ENCODE measurements at places on chromosomes 2 and 18.

GRCh38 chr2:158239271-158239670, 137.6 kb downstream of the UPP2 start:
- no peak for DNase-seq

DNA sequence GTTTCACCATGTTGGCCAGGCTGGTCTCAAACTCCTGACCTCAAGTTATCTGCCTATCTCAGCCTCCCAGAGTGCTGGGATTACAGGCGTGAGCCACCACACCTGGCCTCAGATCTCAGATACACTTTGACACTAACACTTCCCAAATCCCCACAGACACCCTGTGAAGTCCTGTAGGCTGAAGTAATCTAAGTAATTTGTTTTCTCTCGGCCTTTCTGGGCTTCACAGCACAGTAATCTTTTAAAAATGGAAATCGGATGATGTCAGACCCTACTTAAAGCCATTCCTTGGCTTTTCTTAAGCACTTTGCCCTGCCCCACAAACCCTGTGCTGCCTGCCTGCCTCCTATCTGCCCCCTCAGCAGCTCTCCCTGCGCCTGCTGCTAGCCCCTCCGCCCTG, 16.2 kb downstream of the ATIC start:
- DNase-seq, result no peak

- DNase-seq, result no peak
These were observed 474.8 kb downstream of the ARHGAP15 start for GRCh38 chr2:143603846-143604565.

- DNase-seq, result no peak
These were observed 2.1 kb downstream of the NABP1 start for GRCh38 chr2:191679818-191680600.

GRCh38 chr2:95121093-95121406, 558 bp downstream of the MRPS5 start:
- no peak for DNase-seq

- DNase-seq, result no peak
These were observed 10.8 kb downstream of the DUSP19 start for GRCh38 chr2:183089192-183089851.

GRCh38 chr18:37717656-37718055, 152.1 kb upstream of the CELF4 start:
- DNase-seq, result no peak

GRCh38 chr2:237686659-237687136, 59.3 kb downstream of the LRRFIP1 start:
- DNase-seq, result no peak

DNA sequence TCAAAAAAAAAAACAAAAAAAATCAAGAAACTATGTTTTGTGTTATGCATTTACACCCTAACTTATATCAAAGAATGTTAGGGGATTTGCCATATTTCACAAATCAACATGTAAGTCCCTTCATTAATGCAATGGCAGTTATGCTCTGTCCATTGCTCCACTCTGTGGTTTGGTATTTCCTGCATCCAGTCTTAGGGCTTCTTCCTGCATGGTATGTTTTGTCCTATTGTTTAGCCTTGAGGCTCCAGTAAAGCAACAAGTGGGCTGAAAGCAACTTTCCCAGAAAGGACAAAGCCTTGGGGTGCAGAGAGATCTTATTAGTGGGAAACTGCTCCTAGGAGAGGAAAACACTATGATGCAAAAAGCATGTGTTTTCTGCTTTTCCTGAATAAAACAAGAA, 474.1 kb downstream of the IRS1 start:
- DNase-seq, result no peak

DNA sequence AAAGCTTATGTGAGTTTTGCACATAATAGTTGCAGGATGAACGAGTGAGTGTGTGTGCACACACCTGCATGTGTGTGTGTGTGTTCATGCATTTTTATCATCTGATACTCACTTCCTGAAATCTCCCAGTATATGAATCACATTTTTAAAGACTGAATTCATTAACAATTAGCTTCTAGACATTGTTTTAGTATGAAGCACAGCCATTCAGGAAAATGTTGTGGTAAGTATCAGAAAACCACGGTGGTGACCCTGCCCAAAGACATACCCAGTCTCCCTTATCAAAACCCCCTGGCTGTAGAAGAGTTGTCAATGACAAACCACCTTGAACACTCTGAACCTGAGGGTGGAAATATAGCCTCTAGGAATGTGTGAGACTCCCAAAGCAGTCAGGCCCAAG, 220.8 kb downstream of the ALK start:
- DNase-seq, result no peak

DNA sequence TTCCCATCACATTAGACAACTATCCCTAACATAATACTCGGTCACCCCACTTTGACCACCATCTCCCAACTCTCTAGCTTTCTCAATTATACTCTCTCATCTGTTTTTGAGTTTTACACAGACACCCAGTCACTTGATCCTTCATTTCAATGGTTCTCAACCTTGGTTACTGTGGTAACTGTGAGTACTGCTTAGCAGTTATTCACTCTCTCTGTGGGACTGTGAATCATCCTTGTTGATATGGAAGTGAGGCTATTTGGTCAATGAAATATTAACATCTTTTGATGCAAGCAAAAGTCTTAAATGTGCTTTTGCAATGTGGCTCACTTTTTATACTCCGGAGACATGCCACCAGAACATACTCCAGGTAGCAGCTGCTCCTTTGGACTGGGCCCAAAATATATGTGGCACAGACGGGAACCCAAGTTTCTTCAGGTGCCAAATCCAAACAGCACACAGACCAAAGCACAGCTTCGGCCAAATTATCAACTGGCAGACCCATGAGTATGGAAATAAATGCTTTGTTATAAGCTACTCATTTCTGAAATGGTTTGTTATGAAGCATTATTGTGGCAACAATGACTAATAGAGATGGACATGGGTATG, 75.0 kb upstream of the SLC25A52 start:
- no peak for DNase-seq

DNA sequence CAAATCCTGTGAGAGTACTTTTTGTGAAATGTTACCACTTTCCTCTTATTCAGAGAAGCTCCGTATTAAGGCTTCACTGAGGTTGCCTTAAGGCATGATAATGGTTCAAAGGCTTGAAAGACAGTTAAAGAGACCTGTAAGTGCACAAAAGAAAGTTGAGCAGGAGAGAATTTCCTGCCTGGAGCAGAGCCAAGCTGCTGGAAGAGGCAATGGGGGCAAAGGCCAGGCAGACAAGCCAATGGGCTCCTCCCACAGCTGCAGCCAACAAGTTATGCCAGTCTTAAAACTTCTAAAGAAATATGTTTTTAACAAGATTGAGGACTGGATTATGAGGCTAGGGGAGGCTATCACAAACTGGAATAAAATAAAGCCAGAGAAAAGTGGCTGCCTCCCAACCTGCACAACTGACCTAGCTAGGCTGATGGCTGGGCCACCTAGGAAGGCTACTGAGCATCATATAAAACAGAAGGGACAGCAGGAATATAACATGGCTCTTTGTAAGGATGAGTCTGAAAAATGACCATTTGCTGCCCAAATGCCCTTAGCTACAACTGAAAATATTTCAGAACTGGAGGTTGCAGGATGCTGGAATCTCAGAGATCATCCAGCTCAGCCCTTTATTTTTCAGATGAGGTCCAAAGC, 2.1 kb downstream of the IL1B start:
- DNase-seq, result no peak

GRCh38 chr2:99158599-99158998, 3.8 kb downstream of the LIPT1 start:
- no peak for DNase-seq

GRCh38 chr2:54876764-54877163, 153.3 kb downstream of the EML6 start:
- no peak for DNase-seq

DNA sequence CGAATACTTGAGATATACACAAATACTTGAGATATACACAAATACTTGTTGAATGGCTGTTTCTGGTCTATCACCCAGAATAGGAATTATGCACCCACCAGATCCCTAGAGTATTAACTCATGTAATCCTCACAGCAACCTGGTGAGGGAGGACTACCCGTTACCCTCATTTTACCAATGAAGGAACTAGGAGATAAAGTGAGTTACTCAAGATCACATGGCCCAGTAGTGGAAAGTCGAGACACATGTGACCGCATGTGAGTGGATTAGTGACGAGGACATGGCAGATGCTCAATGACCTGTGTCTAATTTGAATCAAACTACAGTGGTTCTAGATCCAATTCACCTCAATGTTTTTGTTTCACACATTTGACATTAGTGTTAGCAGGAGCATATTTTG, 2.4 kb downstream of the MOGAT1 start:
- DNase-seq, result no peak

DNA sequence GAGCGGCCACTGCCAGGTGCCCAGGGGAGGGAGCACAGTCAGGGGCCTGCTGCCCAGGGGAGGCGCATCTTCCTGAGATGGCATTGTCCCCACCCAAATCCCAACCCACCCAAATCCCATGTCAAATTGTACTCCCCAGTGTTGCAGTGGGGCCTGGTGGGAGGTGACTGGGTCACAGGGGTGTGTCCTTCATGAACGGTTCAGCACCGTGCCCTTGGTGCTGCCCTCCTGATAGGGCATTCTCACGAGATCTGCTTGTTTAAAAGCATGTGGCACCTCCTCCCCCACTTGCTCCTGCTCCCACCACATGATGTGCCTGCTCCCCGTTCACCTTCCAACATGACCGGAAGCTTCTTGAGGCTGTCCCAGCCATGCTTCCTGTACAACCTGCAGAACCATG, 27.6 kb downstream of the ANKMY1 start:
- peak; percentile 13 for DNase-seq

DNA sequence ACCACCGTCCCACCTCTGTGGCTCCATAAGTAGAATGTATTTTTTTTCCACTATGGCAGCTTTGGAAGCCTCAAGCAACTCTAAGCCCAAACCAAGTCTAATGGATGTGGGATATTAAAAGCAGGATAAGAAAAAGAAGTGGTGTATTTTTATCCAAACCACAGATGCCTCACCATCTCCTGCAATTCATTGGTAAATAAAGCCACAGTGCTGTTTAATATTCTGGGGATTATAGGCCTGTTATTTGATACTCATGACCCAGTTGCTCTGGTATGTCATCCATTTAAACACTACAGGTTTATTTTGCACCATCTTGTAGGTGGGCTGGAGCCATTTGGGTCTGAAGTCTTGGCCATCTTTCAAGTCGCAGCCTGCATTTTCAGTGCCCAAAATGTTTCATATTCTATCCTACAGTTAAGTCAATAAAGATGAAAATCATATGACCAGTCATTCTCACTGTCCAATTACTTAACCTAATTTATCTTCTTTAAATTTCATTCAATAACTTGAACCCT, 279.5 kb upstream of the EPHA4 start:
- no peak for DNase-seq

- no peak for DNase-seq
These were observed 86.0 kb downstream of the ICOS start for GRCh38 chr2:204022550-204022949.

DNA sequence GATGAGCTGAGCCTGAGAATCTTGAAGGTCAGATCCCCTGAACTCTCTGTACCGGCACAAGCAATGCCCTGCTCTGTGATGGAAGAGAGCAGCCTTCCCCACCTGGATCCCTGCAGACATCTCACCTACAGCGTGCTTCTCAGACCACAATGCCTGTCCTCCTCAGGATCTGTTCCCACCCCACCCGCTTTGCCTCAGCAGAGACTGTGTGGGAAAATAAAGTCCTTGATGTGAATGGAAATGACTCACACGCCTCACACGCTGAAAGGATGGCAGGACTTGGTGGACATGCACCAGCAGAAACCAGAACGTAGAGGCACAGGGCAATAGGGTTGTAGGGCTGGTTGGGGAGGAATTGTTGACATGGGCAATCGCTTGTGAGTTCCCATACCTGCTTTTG, 117.9 kb upstream of the POU3F3 start:
- DNase-seq, result no peak

GRCh38 chr2:58651930-58652329, 410.8 kb upstream of the FANCL start:
- DNase-seq, result no peak

GRCh38 chr18:23837591-23837990, 148.3 kb downstream of the LAMA3 start:
- DNase-seq, result no peak

- no peak for DNase-seq
These were observed 75.6 kb downstream of the DCDC2C start for GRCh38 chr2:3778851-3779495.

- no peak for DNase-seq
These were observed 49.0 kb downstream of the PIAS2 start for GRCh38 chr18:46868169-46868921.

- no peak for DNase-seq
These were observed 4.3 kb upstream of the G6PC2 start for GRCh38 chr2:168896783-168897182.

DNA sequence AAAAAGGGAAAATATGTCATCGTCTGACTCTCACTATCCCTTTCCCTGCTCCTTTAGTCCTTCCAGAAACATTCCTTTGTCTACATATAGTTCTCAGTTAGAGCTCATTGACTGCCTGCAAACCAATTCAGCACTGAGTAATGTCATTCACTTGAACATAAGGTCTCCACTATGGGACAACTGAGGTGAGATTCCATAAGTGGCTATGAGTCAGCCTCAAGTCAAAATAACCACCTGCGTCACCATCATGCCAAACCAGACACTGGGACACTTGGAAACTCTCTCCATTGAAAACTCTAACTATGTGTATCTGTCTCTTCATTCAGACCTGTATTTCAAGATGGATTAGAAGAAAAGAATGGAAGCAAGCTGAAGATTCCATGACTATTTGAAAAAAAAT, 878.0 kb upstream of the PIK3C3 start:
- no peak for DNase-seq

DNA sequence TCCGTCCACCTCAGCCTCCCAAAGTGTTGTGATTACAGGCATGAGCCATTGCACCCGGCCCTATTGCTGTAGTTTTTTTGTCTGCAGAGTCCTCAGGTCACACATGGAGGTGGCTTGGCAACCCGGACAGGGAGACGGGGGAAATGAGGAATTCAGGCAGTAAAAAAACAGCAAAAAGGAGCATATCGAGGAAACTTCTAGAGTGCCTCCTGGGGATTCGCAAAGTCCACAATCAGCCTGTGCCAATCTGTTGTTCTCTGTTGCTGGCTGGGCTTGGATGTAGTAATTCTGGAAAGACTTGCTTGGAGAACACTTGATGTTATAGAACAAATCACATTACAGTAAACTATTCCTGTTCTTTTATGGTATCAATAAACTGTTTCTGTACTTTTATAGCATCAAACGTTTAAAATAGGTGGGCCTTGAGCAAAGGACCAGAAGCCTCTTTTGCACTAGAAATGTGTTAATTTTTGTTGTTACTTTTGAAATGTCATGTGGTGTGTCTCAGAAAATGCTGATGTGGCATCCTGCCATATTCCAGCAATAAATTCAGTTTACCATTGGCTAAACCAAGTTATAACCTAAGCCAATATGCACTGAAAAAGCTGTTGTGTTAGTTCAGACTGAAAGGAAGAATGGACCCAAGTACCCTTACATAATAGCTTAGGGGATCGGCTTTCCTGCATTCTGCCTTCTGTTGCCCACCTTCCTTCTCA, 14.4 kb downstream of the ELAC1 start:
- no peak for DNase-seq

GRCh38 chr2:105381101-105381668, 17.7 kb downstream of the FHL2 start:
- DNase-seq, result peak; percentile 40

DNA sequence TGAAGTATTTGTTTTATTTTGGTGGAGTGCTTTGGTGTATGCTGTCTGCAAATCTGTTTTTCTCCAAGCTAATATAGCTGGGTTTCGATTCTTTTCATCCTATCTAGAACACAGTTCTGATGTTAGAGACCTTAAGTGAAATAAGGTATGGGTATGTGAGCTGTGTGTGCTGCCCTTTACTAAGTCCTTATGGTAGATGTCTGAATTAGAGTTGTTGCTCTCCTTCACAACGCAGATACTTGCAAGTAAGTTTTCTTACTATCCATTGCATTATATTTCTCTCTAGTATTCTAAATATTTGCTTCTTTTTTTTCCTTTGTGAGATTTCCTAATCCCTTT, 38.6 kb downstream of the AGFG1 start:
- no peak for DNase-seq
